ENCODE measurements at places on chromosomes 7 and 10. TPM values are rescaled to one million over a fixed set of nuclear protein-coding genes. Genes with fewer than 3 reads are reported as not detected.

The LOXL4 gene
- 0.42 TPM for total RNA-seq

The BMPER gene
- total RNA-seq = 2.0 TPM

The COL26A1 gene
- total RNA-seq = not detected

The TRA2A gene
- 21.2 TPM for total RNA-seq

The SEMA3D gene
- 0.49 TPM for total RNA-seq

The RNF133 gene
- not detected for total RNA-seq
